ENCODE measurements at places on chromosomes 3 and 15. TPM values are rescaled to one million over a fixed set of nuclear protein-coding genes. Genes with fewer than 3 reads are reported as not detected.

DNA sequence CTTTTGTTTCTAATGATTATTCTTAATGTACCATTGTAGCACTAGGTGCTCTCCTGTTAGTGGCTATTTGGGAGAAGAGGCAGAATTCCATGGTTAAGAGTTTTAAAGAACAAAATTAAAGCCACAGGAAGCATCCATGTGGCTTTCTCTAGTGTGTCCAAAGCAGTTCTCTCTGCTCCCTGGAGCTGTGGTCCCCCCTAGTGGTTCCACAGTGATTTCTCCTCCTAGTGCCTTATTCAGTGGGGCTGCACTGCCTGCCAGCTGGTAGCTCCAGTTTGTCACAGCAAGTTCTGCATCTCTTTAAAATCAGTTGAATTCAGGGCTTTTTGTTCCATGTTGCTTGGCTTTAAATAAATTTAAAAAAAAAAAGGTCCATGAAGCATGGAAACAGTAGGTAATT, 39.6 kb upstream of the FAM98B start:
- DNase-seq, result peak; percentile 48

Gene ACAD9
- 35.4 TPM for total RNA-seq

- no peak for DNase-seq
Observed at GRCh38 chr3:126052196-126053058, 31.5 kb downstream of the SLC41A3 start.

Gene GOLGA6D
- not detected for total RNA-seq

Gene KLHL25
- 9.3 TPM for total RNA-seq

DNA sequence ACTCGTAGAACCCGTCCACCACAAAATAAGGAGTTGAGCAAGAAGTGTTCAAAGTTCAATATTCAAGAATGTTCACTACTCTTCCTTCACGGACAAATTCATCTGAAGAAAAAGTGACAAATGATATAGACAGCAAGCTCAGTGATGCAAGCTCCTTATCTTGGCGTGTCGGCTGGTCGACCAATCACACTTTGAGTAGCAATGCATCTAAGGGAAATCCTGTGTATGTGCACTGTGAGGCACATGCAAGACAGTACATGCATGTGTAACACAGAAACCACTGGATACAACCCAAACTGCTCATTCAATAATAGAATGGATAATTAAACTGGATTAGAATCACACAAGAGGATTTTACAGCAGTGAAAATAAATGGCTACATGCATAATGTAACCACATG, 64.4 kb upstream of the CSPG5 start:
- no peak for DNase-seq

Gene CPLX3
- not detected for total RNA-seq

Gene POLQ
- total RNA-seq, result 7.4 TPM

DNA sequence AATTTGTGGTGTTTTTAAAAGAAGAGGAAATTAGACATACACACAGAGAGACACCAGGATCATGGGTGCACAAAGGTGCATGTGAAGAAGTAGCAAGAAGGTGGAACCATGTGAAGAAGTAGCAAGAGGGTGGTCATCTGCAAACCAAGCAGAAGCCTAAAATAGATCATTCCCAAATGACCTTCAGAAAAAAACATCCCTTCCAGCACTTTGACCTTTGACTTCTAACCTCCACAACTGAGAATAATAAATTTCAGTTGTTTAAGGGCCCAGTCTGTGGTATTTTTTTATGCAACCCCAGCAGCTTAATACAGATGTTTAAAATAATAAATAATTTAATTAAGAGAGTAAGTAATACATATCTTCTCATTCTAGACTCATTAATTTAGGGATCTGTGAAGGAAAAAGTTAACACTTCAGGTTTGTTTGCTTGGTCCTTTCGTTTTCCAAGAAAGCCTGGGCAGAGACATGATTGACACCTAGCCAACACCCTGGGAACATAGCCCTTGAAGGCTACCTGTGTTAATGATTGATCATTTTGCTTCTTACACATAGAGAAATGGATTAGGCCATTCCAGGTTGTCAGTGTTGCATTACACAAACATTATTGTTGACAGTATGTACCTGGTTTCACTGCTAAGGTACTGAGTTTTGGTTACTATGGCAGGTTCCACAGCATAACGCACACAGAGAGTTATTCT, 1331.2 kb upstream of the GBE1 start:
- DNase-seq, result no peak

GRCh38 chr3:100611221-100611620, 1.8 kb downstream of the ADGRG7 start:
- no peak for DNase-seq

GRCh38 chr3:33746416-33747116, 28.5 kb upstream of the CLASP2 start:
- DNase-seq, result no peak

- no peak for DNase-seq
Observed at GRCh38 chr3:69386556-69387385, 883 bp upstream of the FRMD4B start.

DNA sequence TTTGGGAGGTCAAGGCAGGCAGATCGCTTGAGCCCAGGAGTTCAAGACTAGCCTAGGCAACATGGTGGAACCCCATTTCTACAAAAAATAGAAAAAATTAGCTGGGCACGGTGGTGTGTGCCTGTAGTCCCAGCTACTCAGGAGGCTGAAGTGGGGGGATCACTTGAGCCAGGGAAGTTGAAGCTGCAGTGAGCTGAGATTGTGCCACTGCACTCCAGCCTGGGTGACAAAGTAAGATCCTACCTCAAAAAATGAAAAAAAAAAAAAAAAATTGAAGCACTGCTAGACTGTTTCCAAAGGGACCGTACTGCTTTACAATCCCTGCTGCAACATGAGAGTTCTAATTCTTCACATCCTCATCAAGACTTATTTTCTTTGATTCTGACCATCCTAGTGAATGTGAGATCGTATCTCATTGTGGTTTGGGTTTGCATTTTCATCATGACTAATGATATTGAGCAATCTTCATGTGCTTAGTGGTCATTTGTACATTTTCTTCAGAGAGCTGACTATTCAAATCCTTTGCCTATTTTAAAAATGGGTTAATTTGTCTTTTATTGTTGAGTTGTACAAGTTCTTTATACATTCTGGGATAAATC, 10.8 kb downstream of the CMTM8 start:
- no peak for DNase-seq

DNA sequence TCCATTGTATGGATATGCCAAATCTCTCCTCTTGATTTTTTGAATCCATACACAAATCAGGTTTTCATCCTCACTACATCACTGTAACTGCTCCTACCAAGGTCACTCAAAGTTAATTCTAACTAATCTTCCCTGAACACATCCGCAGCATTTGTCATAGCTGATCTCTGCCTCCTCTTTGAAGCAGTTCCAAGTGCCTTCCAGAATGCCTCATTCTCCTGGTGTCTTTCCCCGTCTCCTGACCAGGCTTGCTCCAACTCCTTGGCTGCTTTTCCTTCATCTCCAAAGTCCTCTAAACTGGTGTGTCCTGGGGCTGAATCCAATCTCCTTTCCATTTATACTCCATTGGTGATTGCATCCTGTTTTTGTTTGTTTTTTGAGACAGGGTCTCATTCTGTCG, 26.8 kb downstream of the KLHDC8B start:
- no peak for DNase-seq

GRCh38 chr15:35697549-35698299, 151.8 kb upstream of the DPH6 start:
- DNase-seq, result peak; percentile 41

Measured in MG63 (cell line).